ENCODE measurements at places on chromosomes 4 and X.
A peak's percentile ranks its signal among the peaks of the same experiment; 100 is the strongest.

DNA sequence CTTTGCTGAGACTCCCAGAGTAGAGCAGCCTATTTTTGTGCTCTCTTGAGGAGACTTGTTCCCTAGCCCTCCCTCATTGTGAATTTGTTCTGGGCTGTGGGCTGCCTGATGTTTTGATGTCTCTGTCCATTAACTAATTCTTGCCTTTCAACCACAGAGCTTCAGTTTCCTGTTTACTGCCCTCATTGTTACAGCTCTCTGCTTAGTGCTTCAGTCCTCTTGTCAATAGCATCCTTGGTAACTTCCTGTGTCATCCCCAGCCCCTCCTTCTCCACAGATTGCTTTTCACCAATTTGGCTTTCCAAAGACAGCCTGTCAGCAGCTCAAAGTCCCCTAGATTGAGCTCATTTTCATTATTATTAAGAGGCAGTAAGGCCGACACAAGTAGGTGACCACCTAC, 69.9 kb downstream of the COX7B2 start:
- DNase-seq = no peak

- no peak for DNase-seq
Observed at GRCh38 chrX:10524578-10524977, 95.8 kb downstream of the MID1 start.

- DNase-seq = no peak
Observed at GRCh38 chrX:75366861-75367260, 93.0 kb downstream of the UPRT start.

GRCh38 chr4:100539706-100540105, 21.9 kb upstream of the EMCN start:
- no peak for DNase-seq

DNA sequence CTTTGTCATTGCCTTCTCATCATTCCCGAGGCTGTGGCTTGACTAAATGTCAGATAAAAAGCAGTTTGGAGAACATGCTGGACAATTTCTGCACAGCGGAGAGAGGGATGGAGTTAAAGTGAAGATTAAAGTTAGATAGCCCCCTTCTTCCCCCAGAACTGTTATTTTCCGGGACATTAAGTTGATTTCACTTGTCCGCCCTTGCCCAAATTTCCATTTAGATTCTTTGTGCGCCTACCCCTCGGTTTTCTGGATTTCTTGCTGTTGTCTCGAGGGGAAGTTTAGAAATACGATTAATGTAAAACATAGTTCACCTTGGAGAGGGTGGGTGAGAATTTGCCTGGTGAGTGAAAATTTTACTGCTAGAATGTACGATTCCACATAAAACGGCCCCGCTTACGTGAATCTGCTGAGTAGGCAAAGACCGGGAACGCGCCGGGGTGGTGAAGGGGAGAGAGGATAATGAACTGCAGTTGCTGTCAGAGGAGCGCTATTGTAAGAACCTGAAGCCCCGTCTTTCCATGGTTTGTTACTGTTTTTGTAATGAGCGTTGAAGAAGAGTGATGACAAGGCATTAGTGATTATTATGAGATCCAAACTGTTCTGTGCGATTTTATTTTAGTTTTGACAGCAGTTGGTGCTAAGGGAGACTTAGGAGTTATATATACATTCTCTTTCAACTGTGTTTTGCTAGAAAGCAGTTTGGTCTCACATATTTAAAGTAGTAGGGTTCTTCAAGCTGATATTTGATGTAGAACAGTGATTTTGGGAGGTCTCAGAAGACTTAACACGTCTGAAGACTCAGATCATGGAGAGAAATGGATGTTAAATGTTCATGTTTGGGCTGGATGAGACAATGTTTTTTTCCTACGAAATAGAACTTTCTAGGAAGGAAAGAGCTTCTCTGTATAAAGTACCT, 73.0 kb downstream of the AFF1 start:
- DNase-seq = peak; percentile 51

- no peak for DNase-seq
Observed at GRCh38 chr4:168790898-168791297, 219.2 kb downstream of the CBR4 start.

- DNase-seq = no peak
Observed at GRCh38 chr4:105588252-105588651, 35.8 kb downstream of the ARHGEF38 start.
